ENCODE measurements at places on chromosomes 2 and 18.

GRCh38 chr2:176533505-176534193, 264.4 kb downstream of the MTX2 start:
- no peak for DNase-seq

GRCh38 chr2:135629520-135629919, 98.2 kb downstream of the R3HDM1 start:
- no peak for DNase-seq

GRCh38 chr2:126774761-126775160, 118.8 kb downstream of the GYPC start:
- DNase-seq = no peak

GRCh38 chr2:53949457-53949856, 21.3 kb downstream of the PSME4 start:
- DNase-seq = peak; percentile 4

DNA sequence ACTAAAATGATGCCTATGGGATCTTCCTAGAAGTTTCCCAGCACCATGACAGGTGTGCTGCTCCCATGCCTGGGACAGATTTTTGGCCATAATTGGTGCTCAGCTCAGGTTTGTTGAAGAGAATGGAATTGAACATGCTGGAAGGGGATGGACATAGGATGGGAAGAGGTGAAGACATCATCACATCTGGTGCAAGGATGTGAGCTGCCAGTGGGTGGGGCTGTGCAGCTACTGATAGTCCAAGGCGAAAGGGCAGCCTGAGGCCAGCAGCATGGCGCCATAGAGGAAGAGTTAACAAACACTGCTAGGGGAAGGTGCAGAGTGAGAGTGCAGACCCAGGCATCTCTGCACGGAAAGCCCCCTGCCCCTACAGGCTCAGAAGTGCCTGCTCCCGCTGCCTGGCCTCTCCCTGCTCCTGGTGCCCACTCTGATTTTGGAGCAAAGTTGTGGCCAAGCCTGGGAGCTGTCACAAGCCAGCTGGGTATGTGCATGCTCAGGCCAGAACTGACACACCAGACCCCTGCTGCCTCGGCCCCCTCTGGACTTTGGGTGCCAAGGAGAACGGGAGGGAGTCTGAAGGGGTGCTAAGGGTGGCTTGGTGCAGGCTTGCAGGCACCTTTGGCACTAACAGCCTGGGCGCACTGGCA, 178.6 kb downstream of the ZBTB7C start:
- peak; percentile 84 for DNase-seq

DNA sequence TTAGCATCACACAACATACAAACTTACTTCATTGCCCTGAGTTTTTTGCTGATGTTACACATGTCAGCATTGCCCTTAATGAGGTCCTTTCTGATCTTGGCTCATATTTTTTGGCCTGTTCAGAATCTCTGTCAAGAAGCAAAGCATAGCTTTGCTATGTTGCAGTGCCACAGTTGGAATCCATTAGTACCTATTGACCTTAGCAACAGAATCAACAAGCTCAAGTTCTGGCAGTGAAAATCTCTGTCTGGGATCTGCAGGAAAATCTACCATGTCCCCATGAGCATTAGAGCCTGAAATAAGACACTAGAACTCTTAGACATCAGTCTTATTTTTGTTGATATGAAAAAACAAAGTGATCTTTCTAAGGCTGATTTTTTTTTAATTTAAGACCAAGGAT, 105.6 kb upstream of the FHL2 start:
- DNase-seq = no peak

GRCh38 chr2:112084689-112085374, 29.8 kb downstream of the TMEM87B start:
- no peak for DNase-seq

DNA sequence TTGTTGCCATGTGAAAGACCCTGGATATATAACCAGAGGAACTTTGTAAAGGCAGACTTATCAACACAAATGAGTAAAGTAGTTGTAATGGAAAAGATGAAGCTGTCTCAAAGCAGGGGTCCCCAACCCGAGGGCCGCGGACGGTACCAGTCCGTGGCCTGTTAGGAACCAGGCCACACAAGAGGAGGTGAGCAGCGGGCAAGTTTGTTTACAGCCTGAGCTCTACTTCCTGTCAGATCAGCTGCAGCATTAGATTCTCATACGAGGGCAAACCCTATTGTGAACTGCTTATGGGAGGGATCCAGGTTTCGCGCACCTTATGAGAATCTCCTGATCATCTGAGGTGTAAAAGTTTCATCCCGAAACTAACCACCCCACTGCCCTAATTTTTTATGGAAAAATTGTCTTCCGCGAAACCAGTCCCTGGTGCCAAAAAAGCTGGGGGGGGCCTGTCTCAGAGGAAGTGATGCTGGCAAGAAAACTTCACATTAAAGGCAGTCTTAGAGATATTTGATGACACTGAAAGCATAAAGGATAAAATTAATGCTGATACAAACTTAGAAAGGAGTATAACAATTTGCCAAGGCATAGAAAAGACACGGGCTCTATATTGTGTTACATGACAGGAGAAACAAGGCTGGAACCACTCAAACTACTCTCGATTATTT, 57.5 kb upstream of the MSTN start:
- no peak for DNase-seq

DNA sequence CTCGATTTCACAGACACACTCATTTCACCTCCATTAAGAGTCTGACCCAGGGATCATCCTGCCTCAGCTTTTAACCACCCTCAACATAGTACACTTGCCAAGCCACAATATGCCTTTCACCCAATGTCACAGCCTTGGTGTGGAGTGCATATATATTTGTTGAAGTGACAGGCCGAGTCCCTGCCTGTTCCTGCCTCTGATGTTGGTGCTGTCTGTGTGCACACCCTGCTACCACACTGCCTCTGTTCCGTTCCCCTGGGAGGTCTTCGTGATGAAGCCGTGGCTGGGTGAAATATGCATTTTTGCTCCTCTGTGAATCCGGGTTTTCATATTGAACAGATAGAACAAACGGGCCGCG, 90.3 kb downstream of the RNF144A start:
- no peak for DNase-seq

- DNase-seq = no peak
Observed at GRCh38 chr2:222713002-222713401, 41.5 kb downstream of the MOGAT1 start.

DNA sequence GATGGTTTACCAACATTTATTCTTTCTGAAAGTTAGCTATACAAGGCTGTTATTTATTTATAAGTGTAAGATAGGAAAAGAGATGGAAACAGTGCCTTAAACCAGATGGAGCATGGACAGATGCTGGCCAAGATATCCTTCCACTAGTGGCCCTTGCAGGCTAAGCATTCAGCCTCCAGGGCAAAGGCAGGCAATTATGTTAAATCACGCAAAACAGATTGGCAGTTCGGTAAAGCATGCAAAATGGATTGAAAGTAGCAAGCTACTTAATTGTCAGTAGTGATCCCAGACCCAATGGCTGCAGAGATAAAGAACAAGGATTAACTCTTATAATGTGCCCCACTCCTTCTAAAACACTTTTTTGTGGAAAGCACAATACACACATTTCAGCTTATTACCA, 105.4 kb upstream of the MAP4K3 start:
- DNase-seq = no peak

- DNase-seq = no peak
Observed at GRCh38 chr2:159595410-159596046, 20.8 kb downstream of the BAZ2B start.

- DNase-seq = peak; percentile 31
Observed at GRCh38 chr18:46073474-46074331, 1.6 kb upstream of the PSTPIP2 start.

DNA sequence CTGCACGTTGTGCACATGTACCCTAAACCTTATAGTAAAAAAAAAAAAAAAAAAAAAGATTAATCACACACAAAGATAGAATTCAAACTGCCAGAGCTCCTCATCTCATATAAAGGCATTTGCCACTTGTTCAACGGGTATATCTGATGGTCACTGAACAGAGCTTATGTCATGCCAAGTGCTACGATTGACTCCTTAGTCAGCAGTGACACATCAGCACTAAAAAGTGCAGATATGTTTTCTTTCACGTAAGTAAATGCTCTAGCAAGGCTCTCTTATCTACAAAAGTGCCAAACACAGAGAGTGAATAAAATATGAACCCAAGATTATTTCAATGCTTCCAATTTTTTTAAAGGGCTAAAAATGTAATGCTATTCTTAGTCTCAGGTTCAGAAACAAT, 1.1 kb downstream of the LMAN1 start:
- peak; percentile 22 for DNase-seq

DNA sequence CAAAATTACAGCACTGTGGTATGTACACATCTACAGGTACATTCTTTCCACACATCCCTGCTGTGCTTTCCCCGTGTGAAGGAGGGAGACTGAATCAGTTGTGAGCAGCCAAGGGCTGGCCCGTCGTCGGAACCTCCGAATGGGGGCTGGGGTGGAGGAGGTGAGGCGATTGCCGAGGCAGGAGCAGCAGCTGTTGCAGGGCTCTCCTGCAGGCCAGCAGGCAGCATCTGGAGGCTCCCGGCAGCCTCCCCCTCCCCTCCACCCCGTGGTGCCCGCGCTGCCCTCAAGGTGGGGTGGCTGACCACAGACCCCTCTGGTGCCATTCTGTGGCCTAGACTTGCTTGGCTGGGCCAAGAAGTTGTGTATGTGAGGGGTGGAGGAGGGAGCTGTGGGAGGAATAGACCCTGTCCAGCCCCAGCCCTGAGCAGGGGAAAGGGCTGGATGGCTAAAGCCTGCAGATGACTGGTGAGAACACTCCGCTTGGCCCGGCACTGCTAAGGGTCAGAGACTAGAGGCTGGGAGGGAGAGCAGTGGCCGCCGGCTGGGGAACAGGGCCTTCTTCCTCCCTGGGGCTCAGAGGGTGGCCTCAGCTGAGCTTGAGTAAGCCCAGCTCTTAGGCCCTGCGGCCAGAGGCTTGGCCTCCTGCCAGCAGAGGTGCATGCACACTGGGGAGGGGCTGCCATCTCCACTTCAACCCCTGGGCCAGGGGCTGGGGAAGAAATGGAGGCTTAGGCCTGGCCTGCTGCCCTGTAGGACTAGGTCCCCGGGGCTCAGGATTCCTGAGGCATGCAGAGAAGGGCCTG, 7.6 kb downstream of the STAMBP start:
- no peak for DNase-seq

DNA sequence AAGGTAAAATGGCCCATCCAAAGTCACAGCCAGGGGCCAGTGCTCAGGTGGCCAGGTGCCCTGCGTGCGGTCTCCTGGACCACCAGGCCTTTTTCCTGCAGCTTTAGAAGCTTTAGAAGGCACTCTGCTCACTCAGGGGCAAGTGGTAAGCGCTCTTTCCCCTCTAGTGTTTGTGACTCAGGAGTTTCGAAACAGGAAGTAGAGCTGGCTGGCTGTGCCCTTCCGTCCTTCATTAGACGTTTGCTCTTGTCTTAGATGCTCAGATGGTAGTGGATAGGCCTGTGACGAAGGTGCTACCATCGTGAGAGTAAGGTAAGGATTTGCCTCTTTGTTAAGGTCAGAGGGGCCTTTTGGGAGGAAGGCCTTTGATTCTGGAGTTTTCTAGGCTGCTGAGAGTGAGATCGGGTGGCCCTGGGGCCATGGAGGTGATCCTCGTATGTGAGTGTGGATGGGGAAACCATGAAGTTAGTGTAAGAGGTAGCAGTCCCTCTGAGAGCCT, at the start of gene CASP8:
Gene CASP8 (plus strand): TSS at position 235 of the 499 bp plus-strand sequence. CDS start 5,951 bp downstream, outside the sequence.
- DNase-seq = no peak

All from COLO829 (cell line).